ENCODE measurements at places on chromosomes 2 and 18.

DNA sequence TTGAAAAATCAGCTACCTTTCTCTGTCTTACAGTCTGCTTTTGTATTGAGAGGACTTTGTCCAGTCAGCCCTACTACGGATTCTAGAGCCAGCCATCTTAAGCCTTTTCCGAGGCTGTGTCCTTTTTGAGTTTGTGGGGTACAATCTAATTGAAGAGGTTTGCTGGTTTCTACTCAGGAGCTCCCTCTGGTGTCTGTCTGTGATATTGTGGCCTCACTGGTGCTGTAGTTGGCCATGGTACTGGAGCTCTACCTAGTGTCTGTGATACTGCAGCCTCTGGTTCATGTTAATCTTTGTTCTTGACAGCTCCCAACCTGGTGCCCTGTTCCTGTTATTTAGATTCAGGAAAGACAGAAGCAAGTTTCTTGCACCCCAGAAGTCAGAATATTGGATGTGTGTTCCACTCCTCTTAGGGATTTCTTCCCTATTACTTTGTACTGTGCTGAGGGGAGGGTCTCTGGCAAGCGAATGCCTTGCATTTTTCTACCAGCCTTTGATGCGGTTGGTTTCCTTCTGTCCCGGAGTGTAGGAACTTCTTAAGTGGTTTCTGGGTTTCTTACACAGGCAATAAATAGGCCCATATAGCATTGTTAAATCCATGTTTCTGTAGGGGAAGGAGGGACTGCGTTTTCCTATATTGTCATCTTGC, 78.5 kb downstream of the ACSL3 start:
- peak; percentile 11 for DNase-seq

GRCh38 chr2:149989447-149990063, 402.0 kb upstream of the MMADHC start:
- DNase-seq = no peak

DNA sequence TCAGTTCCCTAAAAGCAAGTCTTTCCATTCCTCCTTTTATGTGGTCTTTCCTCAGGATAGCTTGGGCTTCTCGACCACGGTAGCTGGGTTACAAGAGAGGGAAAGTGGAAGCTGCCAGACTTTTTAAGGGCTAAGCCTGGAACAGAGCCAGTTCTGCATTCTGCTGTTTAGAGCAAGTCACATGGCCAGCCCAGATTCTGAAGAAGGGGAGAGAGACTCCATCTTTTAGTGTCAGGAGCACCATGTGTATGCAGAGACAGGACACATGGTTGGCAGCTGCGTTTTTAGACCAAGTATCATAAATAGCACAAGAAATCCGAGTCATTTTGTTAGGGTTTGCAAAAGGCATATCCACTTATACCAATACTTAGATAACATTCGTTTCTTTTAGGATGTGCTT, 4.7 kb downstream of the HMSD start:
- DNase-seq = no peak

GRCh38 chr2:63192889-63193774, 142.5 kb downstream of the OTX1 start:
- DNase-seq = no peak

- no peak for DNase-seq
These were observed 871.8 kb downstream of the SLC4A3 start for GRCh38 chr2:220499225-220499624.

DNA sequence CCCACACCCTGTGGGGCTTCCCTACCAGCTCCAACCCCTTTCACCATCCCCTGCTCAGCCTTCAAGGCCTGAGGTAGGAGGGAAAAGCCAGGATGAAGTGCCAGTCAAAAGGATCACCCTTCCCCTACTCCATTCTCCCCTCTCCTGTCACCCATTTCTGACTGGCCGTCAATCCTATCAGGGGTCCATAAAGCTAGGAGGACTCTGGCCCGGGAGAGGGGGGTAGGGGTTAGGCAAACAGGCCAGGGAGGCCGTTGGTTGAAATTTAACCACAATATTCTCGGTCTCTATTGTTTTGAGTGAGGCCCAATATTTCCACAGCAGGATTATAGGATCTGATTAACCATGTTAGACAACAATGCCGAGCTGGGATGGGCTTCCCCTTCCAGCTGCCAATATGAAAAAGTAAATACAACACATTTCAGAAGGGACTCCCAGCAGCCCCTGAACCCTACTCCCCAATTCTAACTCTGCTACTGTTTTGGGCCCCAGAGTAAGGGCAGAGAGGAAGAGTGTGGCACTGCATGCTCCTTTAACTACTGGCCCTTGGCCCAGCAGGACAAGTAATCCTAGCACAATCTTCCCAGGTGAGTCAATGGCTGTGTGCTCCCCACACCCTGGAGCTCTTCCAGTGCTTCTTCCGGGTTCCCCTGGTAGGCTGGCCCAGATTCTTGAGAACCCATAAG, 10.6 kb upstream of the IHH start:
- DNase-seq = no peak

DNA sequence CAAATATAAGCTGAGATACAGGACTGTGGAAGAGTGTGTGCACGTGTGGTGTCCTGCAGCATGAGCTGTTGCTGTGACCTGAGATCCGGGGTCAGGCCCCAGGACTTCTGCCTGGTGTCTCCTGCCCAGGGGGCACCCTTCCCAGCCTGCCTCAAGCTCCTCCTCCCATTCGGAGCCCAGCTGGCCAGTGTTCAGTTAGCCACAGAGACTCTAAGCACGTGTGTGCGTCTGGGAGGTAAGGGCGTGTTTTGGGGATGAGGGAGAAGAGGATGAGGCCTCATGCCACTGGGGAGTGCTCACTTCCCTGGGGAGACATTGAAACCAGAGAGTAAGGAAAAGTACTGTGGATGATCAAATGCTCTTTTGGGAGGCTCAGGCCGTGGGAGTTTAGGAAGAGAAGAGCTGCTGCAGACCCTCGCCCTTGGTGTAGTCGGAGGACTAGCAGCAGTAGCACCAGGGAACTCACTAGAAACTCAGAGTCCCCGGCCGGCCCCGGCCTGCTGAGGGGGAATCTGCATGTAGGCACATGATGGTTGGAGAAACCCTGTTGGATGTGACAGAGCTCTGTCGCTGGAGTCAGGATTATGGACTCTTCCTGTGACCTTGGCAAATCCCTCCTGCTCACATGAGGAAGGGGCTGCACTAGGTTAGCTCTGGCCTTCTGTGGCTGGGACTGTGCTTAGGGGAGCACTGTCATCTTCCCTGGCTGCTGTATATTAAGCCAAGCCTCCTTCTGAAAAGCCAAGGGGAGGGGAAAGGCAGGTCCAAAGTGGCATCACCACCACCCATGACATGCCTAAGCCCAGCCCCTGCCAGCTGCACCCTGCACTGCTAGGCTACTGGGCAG, 231.1 kb downstream of the DYSF start:
- DNase-seq = no peak

DNA sequence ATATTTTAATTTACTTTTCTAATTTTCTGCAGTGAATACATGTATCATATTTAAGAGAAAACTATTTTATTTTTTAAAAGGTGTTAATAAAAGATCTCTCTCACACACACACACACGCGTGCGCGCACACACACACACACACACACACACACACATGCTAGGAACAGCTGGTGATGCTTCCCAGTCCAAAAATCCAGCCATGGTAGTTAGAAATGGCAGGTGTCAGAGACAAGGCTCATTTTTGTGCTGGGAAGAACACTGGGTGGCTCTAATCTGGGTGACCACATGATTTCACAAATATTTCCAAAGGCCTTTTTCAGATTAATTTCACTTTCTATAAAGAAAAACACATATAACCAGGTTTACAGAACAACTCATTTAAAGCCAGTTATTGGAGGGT, 104.5 kb upstream of the NCK2 start:
- no peak for DNase-seq

DNA sequence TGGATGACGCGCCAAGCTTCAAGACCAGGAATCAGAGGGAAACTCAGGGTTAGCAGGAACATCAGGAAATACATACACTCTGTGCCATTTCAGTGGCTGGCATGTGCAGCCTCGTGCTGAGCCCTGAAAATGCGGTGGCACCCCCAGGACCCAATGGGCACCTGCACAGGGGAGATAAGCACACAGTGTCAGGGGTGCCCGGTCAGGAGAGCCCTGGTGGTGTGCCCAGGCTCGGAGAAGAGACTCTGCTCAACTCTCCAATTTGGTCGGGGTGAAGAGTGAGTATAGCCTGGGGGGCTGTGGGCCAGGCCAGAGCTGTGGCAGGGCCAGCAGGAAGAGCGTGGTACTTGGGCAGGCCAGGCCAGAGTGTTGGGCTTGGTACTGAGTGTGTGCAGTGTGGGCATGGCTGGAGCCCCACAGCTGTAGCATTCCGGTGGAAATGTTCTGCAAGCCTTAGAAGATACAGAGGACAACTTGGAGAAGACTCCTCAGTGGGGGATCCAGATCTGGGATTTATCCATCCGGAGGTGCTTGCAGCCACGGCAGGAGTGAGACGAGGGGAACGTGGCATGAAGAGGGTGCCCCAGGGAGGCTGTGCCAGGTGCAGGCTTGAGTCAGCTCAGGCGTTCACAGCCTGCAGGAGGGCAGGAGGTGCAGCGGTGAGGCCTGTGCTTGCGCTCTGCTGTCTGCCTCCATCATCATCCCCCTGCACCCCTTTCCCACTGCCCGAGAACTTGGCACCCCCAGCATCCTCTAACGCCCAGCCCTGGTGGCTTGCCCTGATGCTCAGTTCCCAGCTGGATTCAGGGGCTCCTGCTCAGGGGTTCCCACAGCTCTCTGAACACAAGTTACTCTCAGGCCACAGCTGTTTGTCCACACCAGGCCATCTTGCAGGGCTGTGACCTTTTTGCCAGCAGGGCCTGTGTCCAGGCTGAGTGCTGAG, 451.7 kb upstream of the HS6ST1 start:
- DNase-seq = no peak

- DNase-seq = no peak
These were observed 14.9 kb upstream of the E2F6 start for GRCh38 chr2:11480859-11481258.

DNA sequence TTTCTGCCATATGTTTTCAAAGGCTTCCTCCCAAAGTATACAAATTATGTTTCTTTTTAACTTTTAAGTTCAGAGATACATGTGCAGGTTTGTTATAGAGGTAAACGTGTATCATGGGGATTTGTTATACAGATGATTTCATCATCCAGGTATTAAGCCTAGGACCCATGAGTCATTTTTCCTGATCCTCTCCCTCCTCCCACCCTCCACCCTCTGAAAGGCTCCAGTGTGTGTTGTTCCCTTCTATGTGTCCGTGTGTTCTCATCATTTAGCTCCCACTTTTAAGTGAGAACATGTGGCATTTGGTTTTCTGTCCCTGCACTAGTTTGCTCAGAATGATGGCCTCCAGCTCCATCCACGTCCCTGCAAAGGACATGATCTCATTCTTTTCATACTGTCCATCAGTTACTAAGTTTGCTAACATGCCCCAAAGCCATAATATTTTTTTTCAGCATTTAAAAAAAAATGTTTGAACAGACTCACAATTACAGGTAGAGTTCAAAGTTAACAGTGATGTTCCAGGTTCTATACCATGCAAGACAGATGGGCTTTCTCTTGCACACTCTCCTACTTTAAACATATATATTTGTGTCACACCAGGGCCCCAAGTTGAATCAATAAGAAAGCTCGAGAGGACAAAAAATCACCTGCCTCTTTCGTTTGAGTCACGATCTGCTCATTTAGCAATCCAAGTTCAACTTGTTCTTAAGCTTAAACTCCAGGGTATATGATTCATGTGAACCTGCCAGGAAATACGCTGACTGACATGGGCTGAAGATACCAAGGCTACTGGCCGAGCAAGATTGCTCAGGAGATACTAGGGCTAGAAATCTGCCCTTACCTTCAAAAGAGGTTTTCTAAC, 77.6 kb downstream of the AP1S3 start:
- no peak for DNase-seq

All from effector memory CD4-positive, alpha-beta T cell (primary cell).